ENCODE measurements at places on chromosomes 4 and X. TPM values are rescaled to one million over a fixed set of nuclear protein-coding genes. Genes with fewer than 3 reads are reported as not detected.

BTK gene
- total RNA-seq: not detected

HPSE gene
- total RNA-seq: 2.2 TPM

GAGE13 gene
- not detected for total RNA-seq

ANKRD50 gene
- total RNA-seq: 16.3 TPM

ARAP2 gene
- not detected for total RNA-seq

GPC4 gene
- 0.11 TPM for total RNA-seq

ASB9 gene
- 4.2 TPM for total RNA-seq

XAGE2 gene
- total RNA-seq: not detected

REELD1 gene
- not detected for total RNA-seq

IL1RAPL2 gene
- 0.58 TPM for total RNA-seq

ASB12 gene
- total RNA-seq: not detected

- DNase-seq: peak; percentile 18
Observed at GRCh38 chr4:114163051-114163450, 183.6 kb upstream of the ARSJ start.

GRCh38 chr4:145814246-145814645 lies 124.4 kb downstream of the ZNF827 start:
- DNase-seq: peak; percentile 25

- no peak for DNase-seq
Observed at GRCh38 chr4:121030131-121030530, 42.2 kb downstream of the NDNF start.

DNA sequence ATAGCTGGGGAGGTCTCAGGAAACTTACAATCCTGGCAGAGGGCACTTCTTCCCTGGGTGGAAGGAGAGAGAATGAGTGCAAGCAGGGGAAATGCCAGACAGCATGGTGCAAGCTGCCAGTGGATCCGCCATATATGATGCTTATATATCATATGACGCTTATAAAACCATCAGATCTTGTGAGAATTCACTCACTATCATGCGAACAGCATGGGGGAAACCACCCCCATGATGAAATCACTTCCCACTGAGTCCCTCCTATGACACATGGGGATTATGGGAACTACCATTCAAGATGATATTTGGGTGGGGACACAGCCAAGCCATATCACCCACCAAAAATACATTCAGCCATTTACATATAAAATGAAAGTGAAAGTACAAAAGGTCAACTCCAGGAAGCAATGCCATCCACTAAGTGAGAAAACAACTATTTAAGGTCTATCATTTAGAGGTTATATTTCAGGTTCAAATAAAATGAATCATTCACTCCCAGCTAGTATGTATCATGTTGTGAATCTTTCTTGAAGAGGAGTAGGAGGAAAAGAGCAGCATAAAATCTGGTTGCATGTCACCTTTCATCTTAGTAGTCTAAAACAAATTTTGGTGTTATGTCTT lies 20.3 kb upstream of the DYNLT3 start:
- DNase-seq: no peak

- no peak for DNase-seq
Observed at GRCh38 chr4:57443308-57443707, 333.1 kb upstream of the IGFBP7 start.

DNA sequence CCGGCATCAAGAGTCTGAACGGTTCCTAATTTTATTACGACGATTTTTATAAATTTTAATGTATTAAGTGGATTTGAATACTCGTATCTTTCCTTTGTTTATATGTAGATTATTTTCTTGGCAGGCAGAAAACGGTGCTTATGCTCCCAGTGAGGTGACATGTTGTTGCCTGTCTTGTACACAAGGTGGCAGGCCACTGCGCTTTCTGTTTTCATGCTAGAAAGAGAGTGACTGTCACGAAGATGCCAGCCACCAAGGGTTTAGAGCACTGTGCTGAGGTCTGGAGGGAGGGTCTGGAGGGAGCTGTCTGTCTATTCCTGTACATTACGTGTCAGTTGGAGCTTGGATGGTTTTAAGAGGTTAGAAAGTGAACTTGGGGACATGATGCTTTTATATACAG lies 87.7 kb downstream of the SHROOM2 start:
- DNase-seq: peak; percentile 22

DNA sequence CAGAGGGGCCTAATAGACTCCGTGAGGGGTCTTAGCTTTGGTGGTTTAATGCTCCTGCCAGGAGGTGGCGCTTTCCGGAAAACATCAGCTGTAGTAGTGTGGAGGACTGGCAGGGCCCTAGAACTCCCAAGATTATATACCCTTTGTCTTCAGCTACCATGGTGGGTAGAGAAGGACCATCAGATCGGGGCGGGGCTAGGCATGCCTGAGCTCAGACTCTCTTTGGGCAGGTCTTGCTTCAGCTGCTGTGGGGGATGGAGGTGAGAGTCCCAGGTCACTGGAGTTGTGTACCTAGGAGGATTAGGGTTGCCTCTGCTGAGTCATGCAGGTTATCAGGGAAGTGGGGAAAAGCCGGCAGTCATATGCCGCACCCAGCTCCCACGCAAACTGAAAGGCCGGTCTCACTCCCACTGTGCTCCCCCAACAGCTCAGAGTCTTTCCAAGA lies 63.0 kb upstream of the AGA start:
- DNase-seq: no peak

DNA sequence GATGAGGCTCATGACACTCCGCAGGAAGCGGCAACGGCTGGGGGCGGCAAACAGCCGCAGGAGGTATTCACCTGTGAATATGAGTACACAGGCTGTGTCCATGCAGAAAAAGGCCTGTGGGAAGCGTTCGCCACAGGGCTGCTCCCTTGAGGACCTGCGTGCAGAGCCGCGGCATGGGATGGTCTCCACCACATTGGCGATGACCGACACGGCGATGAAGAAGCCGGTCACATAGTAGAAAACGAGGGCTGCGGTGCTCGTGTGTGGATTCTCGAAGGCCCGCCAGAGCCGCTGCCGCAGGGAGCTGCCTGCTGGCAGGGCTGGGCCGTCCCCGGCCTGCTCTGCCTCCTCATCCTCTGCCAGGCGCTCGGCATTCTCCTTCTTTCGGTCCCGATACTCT lies 2.2 kb downstream of the KCND1 start:
- no peak for DNase-seq

GRCh38 chr4:149896432-149896831 lies 80.8 kb upstream of the IQCM start:
- peak; percentile 53 for DNase-seq

- no peak for DNase-seq
Observed at GRCh38 chrX:150262456-150262855, 100.7 kb upstream of the MAMLD1 start.

GRCh38 chrX:25674776-25675175 lies 463.4 kb upstream of the MAGEB18 start:
- no peak for DNase-seq

- peak; percentile 32 for DNase-seq
Observed at GRCh38 chr4:154506253-154506652, 14.7 kb upstream of the DCHS2 start.

DNA sequence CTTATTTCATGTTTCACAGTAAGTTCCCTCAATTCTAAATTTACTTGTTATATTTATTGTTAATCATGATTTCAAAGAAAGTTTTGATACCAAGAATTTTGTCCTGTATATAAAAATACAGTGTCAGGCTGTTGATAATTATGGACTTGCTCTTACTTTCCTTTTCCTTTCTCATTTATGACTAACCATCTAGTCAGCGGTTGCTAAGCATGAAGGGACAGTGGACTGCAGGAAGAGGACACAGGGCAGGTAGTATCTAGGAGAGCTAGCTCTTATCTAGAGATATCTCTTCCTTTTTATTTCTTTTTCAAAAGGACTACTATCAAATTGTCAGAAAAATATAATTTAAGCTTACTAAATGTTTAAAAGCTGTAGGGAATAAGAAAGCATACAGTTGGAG lies 1.6 kb downstream of the OPRPN start:
- DNase-seq: no peak

- no peak for DNase-seq
Observed at GRCh38 chr4:94507281-94507680, 55.5 kb downstream of the PDLIM5 start.

DNA sequence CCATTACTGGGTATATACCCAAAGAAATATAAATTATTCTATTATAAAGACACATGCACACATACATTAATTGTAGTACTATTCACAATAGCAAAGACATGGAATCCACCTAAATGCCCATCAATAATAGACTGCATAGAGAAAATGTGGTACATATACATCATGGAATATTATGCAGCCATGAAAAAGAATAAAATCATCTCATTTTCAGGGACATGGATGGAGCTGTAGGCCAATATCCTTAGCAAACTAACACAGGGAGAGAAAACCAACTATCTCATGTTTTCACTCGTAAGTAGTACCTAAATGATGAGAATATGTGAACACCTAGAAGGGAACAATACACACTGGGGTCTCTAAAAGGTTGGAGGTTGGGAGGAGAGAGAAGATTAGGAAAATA lies 86.0 kb upstream of the GALNTL6 start:
- no peak for DNase-seq

DNA sequence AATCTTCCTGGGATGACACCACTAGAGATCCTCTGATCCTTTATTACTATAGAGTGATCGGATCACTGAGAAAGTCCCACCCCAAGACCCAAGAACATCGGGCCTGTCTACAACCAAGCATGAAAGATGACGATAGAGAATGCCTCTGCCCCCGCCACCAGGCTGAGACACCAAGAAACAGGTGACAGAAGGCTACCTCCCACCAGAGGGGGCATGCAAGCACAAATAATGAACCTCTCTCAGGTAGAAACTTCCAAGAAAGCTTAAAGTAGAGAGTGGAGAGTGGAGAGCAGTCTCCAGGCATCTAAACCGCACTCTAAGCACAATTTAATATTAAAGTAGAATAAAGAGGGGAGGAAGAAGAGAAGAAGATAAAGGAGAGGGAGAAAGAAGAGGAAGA lies 402.6 kb downstream of the INPP4B start:
- no peak for DNase-seq

DNA sequence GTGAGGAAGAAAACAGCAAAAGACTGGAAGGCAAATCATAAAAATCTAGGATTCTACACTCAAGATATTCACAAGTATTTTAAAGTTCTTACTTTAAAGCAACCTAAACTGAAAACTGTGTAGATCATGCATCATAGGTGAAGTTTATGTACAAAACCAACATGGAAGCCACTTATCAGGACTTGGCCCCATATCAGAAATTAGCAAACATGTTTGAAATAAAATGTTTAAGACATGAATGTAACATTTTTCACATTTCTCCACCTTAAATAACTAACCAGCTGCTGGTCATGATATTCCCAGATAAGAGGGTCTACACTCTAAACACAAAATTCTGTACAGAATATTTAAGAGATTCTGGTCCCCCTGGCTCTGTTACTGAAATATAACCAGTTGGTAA lies 38.5 kb downstream of the APBB2 start:
- DNase-seq: no peak

DNA sequence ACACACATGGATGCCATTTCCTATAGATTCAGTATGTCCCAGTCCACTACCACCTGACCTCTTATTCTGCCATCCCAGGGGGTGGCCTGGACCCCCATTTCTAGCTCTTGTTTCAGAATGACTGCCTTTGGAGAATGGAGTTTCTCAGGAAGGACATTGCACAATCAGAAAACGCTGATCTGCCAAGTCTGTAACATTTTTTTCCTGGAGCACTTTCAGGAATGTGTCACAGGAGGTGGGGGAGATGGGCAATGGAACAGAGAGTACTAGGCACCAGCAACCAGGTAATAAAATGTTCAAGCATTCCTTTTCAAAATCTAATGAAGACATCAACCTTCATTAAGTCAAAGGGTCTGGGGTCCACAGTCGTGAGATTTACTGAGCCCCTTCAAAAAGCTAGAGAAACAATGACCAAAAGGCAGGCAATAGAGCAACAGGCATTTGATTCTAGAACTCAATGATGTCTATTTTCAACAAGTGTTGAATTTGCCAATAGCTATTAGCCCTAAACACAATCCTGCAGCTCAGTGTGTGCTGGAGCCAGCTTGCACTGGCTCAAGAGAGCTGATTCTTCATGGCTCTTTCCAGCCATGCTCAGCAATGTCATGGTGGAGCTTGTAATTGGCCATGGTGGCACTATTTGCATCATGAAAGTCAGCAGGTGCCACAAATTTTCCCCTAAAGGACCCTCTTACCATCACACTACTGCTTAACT lies 87.1 kb downstream of the KDR start:
- no peak for DNase-seq

DNA sequence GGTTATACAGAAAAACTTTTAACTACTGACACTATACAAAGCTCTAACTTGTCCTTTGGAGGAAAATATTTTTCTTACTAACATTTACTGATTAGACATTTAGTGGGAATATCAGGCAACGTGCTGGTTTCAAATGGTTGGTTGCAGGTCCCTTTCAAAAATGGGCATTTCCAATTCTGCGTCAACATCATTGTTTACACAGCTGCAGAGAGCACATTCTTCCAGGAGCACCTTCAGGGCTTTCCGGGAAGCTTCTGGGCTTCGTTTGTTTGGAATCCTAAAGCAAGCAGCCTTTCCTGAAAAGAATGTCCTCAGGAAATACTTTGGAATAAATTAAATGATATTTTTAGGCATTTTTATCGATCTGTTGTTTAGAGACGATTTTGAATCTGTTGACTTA lies 289.7 kb downstream of the TRIML1 start:
- no peak for DNase-seq

GRCh38 chrX:115054876-115055275 lies 37.5 kb upstream of the IL13RA2 start:
- no peak for DNase-seq

- DNase-seq: no peak
Observed at GRCh38 chr4:78691971-78692821, 84.0 kb upstream of the BMP2K start.

DNA sequence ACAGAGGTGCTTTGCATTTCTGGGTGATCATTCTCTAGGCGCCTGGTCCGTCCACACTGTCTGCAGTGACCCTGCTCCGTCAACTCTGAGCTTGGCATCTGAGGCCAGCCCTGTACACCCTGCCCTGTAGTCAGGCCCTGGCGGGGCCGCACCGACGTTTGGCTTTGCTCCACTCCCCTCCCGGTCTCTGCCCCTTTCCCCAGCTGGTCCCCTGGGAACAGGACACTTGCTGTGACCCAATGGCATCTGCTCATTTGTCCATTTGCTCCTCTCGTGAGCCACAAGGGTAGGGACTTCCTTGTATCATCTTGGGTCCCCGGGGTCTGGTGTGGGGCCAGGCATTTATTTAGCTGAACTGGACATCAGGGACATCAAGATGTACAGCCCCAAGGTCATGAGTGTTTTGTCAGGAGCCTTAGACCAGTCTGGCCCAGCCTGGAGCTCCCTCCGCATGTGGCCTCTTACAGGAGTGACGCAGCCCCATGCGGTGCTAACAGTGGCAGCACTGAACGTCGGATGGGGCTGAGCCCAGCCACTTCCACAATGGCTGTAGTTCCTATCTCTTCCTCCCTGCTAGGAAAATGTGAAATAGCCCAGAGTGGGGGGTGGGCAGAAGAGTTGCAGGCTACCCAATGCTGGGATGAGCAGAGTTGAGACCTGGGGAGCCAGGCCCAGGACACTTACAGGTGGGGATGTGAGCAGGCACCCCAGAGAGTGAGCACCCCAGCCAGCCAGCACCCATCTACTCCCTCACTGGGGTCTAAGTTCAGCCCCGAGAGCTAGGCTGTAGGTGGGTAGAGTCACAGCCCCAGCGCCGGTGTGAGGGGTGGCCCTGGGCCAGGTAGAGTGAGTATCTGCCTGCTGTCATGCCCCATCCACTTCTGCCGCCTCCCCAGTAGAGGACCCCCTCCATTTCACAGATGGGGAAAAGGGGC lies 2.0 kb upstream of the SH3BP2 start:
- no peak for DNase-seq

- no peak for DNase-seq
Observed at GRCh38 chr4:136908122-136908521, 624.2 kb downstream of the PCDH18 start.
